ENCODE measurements at places on chromosomes 2 and 18.

DNA sequence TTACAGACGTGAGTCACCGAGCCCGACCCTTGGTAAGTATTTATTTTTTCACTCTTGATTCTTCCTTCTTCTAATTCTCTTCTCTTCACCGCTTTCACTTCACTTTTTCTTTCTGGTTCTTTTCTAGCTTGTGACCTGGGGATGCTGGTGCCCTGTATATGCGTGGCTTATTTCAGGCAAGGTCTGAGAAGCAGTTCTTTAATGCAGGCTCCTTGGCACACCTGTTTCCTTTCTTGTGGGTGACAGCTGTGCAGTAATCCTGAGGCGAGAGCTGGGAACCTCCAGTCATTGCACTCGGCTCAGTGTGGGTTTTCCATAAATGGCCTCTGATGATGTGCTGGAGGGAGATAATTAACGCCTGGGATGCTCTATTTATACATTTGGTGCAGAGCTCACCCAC is 193.8 kb downstream of the TSN start:
- no peak for DNase-seq

GRCh38 chr2:35081001-35081621 is 1274.5 kb upstream of the CRIM1 start:
- no peak for DNase-seq

GRCh38 chr2:209125291-209125690 is 298.6 kb upstream of the MAP2 start:
- no peak for DNase-seq

GRCh38 chr2:65870826-65871225 is 438.4 kb upstream of the SPRED2 start:
- DNase-seq = no peak

GRCh38 chr18:6444466-6445228 is 29.9 kb upstream of the L3MBTL4 start:
- DNase-seq = no peak

DNA sequence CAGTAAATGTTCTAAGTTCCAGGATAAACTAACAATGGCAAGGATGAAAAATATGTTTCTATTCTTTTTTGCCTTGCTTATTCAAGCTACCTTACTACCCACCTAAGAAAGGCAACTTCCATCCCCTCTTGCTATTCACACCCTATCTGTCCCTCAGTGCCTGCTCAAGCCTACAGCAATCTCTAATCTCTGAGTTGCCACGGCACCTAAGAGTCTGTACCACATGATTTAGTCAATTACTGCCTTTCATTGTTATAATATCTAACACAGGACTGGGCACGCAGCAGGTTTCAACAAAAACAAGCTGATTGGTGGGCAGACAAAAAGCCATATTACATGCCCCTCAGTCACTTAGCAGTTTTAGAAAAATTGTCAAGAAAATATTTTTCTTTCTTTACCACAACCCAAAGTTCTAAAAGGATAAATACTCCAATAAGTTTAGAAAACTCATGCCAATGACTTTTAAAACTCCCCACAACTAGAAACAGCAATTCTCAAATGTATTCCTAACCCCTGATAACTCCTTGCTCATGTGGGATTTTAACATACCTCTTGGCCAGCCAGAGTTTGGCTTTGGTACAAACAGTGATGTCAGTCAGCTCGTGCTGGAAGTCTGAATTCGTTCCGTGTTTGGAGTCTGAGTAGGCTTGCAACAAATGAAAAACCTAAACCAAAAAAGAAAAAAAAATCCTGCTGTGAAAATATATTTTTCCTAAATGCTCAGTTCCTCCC is 117.3 kb upstream of the ZFP36L2 start:
- DNase-seq = peak; percentile 42

DNA sequence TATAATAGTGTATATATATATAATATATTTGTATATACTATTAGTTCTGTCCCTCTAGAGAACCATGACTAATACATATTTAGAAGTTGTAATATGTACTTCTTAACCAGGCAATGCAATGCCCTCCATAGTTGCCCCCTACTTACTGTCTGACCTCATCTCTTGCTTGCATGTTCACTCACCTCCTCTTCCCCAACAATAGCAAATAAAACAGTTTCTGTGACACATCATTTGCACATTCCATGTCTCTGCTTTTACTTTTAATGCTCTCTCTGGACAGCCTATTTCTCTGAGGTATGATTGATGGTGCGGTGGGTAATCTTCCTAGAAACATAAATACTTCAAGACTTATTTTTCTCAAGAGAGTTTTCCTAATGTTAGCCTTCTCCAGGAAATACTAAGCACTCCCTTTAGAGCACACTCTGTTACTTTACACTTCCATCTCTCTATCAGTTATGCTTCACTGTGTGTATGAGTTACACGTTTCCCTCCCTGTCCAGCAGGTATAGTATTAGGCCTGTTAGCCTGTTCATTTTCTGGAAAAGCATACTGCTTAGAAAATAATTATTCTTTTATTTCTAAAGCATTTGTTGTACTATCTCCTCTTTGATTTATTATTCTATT is 295.6 kb upstream of the LRATD1 start:
- DNase-seq = no peak

- DNase-seq = no peak
These were observed 9.4 kb upstream of the EPG5 start for GRCh38 chr18:45976566-45976965.

DNA sequence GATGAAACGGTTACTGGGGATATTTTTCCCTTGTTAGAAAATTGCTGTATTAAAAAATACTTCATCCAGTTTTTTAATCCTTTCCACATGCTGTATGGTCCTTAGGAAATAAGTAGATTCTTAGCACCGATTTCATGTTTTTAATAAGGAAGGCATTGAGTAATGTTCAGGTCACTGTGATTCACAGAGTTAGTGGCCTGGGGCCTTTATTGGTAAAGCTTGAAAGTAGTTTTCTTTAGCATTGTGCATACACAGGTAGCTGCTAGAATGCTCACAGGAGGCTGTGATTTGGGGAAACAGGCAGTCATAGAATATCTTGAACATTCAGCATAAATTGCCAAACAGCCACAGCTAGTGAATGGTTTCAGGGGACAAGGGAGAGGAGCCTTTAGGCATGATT is 79.8 kb downstream of the XRCC5 start:
- no peak for DNase-seq

DNA sequence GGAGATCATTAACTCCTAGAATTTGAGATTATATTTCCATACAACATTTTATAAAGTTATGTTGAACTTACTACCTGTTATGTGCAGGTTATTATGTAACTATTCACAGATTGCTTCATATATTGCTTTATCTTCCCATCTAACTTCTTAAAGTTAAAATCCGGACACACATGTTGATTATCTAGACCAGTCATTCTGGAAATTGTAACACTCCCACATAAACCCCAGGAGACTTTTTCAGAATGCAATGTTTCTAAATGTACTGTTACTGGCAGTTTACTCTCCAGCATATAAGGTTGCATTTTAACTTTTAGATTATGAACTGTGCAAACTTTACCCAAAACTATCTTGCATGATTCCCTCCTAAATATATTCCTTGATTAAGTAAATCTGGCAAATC is 70.5 kb upstream of the FAM117B start:
- no peak for DNase-seq

GRCh38 chr2:36413218-36413617 is 57.6 kb downstream of the CRIM1 start:
- DNase-seq = no peak

- peak; percentile 55 for DNase-seq
These were observed 106.8 kb downstream of the C1D start for GRCh38 chr2:67955748-67956603.

DNA sequence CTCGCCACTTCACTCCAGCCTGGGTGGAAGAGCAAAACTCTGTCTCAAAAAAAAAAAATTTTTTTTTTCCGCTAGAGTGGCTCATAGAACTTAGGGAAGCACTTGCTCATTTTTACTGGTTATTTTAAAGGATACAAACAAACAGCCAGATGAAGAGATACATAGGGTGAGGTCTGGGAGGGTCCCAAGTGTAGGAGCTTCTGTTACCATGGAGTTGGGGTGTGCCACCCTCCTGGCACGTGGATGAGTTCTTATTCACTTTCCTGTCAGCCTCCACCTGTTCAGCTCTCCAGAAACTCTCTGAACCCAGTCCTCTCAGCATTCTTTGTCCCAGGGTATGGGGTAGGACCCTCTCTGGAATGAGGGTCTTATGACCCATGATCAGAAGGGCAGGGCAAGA is 4.9 kb upstream of the MAT2A start:
- DNase-seq = no peak

GRCh38 chr2:25400169-25400568 is 58.4 kb upstream of the DNMT3A start:
- DNase-seq = no peak

DNA sequence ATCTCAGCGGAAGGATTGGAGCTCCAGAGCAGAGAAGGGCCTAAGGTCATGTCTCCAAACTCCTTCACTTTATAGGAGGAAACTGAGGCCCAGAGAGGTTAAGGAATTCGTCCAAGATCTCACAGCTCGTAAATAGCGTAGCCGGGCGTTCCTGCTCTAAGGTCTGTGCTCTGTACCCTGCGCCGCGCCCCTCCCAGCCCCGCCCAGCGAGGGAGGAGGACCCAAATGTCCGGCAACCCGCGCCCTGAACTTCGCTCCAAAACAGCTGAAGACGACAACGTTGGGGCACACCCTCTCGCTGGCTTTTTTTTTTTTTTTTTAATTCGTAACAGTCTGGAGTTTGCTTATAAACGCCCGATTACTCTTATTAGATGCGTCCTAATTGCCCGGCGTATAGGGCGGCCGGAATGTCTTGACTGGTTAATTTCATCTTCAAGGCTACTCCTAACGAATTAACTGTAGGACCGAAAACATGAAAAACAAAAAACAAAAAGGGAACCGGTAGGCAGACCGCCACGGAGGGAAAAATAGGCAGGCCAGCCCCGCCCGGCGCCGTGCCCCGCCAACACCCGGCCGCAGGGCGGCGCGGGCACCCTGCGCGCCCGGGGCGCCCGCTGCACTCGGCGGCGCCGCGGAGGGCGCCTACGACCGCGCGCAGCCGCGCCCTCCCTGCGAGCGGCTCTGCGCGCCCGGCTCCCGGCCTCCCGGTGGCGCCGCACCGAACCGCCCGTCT is 928 bp upstream of the FOSL2 start:
- DNase-seq = peak; percentile 99

DNA sequence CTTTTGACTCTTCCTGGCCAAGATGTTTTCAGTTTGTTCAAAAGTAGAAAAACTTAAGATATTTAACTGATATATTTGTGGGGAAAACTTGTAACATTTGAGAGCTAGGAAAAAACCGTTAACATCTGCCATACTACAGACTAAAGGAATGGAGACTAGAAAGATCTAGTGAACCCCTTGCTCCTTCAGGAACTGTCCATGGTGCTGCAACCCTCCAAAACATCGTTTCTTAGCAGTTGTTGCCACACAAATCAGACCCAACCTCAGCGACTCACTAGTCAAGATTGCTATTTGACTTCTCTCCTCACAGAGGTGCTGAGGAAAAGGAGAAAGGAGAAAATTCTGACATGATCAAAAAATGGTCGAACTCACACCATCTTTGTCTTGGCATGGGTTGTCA is 393.8 kb upstream of the LYPD1 start:
- no peak for DNase-seq

- no peak for DNase-seq
These were observed 139.8 kb downstream of the GLI2 start for GRCh38 chr2:120875431-120875830.

DNA sequence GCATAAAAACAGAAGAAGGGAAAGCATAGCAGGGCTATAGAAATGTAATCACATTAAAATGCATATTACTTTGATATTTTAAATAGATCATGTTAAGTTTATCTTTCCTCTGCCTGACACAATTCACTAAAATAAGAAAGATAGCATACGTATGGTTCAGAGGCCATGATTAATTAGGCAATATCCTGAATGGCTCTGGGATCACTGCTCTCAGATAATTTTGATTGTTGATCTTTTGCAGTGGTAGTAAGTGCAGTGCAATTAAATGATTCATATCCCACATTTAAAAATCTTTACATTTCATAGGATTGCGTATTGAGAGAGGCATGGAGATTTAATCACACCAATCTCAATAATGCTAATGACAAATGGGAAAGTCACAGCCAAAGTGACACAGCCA is 1040.7 kb downstream of the SOCS6 start:
- DNase-seq = no peak

DNA sequence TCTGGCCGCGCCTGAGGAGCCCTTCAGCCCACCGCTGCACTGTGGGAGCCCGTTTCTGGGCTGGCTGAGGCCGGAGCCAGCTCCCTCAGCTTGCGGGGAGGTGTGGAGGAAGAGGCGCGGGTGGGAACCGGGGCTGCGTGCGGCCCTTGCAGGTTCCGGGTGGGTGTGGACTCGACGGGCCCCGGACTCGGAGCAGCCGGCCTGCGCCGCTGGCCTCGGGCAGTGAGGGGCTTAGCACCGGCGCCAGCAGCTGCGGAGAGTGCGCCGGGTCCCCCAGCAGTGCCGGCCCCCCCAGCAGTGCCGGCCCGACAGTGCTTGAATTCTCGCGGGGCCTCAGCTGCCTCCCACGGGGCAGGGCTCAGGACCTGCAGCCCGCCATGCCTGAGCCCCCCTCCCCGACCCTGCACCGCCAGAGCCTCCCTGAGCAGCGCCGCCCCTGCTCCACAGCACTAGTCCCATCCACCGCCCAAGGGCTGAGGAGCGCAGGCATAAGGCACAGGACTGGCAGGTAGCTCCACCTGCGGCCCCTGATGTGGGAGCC is 534.2 kb downstream of the ZNF804A start:
- no peak for DNase-seq

- no peak for DNase-seq
These were observed 1.9 kb downstream of the CD302 start for GRCh38 chr2:159795841-159796690.

DNA sequence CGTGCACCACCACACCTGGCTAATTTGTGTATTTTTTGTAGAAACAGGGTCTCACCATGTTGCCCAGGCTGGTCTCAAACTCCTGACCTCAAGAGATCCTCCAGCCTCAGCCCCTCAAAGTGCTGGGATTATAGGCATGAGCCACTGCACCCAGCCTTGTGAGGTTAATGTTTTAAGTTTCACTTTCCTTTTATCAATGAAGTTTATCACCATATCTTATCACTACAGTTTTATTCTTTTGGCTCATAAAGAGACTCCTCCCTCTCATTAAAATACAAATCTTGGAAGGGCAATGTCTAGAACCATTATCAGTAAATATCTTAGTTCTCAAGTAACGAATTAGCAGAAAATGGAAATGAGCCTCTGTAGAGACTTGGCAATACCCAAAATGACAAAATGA is 173.8 kb downstream of the BCL11A start:
- DNase-seq = no peak

DNA sequence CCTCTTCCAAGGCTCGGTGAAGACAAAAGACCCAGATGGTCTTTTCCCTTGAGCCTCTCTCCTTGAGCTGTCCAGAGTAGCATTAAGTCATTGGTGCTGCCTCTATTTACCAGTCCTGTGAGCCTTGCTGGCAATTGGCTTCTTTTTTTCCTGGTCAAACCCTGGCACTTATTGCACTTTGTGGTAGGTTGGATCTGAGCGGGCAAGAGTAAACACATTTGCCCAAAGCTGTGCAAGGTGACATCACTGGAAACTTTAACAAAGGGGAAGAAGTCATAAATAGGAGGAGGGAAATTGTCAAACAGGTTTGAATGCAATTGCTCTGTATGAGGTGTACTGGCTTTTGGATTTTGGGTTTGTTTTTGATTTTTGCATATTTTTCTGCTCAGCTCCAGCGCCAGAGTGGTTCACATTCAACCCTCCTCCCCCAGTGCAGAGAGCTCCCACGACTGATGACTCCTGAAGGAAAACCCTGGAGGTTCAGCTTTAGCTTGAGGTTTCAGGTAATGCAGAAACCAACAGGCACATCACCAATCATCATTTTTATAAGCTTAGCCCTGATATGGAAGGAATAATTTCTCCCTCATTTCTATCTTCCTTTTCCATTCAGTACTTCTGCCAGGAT is 8.3 kb downstream of the KCNE4 start:
- peak; percentile 77 for DNase-seq
